T-cell (primary cell): ENCODE measurements at places on chromosomes 6 and 20. TPM values are rescaled to one million over a fixed set of nuclear protein-coding genes. Genes with fewer than 3 reads are reported as not detected.

Gene DEFB126
- not detected for total RNA-seq

- no peak for DNase-seq
Measured at GRCh38 chr6:65161661-65162060, 545.4 kb downstream of the EYS start.

Gene CRISP2
- not detected for total RNA-seq

Gene NNAT
- total RNA-seq, result not detected

Gene DAAM2
- total RNA-seq, result not detected

Gene MAK
- 0.26 TPM for total RNA-seq

DNA sequence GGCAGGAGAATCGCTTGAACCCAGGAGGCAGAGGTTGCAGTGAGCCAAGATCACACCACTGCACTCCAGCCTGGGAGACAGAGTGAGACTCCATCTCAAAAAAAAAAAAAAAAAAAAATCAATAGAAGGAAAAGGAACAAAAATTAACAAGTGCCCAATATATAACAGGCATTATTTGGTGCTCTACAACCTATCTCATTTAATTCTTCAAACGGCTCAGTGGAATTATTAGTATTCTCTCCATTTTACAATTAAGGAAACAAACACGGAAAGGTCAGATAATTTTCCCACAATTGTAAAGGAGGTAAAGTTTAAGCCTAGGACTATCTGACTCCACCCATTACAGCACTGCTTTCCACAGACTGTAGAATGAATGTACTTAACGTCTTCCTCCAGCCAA lies 19.8 kb downstream of the CCNC start:
- DNase-seq, result no peak

DNA sequence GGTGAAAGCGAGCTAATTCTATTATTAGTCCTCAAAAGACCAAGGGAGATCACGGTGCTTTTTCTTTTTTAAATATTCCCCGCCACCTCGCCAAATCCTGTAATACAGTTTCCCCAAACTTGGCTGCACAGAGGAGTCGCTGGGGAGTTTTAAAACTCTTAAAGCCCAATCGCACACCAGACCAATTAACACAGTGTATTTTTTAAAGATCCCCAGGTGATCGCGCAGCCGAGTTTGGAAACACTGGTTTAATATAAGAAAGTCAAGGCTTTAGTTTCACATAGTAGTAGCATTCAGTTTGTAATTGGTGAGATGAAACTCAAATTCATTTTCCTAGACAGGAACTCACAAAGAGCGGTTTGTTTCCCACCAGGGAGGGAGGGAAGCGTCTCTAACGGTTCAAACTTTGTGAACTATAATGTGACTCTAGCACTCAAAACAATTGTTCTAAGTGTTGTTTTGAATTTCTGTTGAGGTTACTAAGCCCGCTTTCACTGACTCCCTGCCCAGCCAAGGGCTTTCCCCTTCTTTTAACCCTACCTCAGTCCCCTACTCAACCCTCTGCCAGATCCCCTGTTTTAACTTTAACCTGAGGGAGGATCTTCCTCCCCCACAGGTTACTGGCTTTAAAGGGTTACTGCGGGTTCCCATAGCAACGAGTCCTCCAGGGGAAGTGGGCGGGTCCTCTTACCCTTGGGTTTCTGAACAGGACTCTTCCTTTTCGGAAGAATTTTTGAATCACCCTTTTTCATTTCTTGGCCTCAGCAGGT lies 25.7 kb upstream of the BTBD3 start:
- DNase-seq, result no peak

DNA sequence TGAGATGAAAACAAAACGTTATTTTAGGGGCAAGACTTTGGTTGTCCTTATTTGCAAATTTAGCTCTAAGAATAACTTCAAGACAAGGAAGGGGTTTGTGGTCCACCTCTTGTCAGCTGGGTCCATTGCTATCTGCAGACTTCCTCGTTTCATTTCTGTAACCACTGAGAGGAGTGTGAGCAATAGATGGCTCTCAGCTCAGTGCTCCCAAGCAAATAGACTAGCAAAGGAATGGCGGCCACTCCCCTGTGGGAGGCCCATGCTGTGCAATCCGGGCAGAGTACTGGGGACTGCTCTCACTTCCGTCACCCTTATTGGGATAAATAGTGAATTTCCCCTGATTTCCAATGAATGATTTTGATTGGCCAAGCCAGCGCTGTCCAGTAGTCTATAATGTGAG lies 176.6 kb downstream of the ZDHHC14 start:
- no peak for DNase-seq

GRCh38 chr6:37187321-37188022 lies 17.5 kb downstream of the PIM1 start:
- DNase-seq, result no peak

Gene DDO
- total RNA-seq, result not detected

DNA sequence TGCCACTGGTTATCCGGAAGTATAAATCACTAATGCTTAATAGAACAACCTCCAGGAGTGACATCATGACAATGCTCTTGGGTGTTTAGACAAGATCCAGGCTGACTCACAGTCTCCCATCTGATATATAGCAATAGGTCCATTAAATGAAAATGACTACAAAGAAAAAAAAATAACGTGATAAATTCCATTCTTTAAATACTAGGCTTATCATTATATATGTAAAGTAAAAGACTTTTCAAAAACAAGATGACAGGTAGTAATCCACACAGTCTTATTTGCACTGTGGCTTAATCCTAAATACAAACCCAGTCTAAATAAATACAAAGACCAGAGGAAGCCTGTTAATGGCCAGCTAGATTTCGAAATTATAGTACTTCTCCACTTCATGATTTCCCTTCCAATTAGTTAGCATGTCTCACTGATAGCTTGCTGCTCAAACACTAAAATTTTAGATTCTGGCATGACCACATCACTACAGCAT lies 149.1 kb upstream of the BEND3 start:
- no peak for DNase-seq

Gene RSPO3
- not detected for total RNA-seq

- DNase-seq, result no peak
Measured at GRCh38 chr20:40489886-40490285, 199.2 kb downstream of the MAFB start.

Gene GUCA1A
- total RNA-seq, result not detected

GRCh38 chr6:130518588-130518987 lies 152.8 kb downstream of the TMEM200A start:
- no peak for DNase-seq

- no peak for DNase-seq
Measured at GRCh38 chr6:99602520-99603420, 3.9 kb upstream of the PRDM13 start.

DNA sequence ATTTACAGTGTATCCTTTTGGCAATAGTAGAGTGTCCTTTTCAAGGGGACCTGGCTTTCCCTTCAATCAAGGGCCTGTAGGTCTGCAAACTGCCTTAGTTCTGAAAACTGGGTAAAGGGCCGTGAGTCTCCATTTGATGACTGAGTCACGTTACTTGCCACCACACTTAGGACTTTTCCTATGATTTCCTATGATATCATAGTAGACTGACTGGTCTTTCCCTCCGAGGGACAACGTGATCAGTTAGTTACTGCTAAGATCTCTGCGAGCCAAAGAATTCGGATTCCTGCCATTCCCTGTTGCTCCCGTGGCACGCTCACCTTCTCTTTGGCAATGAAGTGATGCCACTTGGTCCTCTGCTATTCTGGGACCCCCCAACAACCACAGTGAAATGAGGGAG lies 8.4 kb downstream of the ZNF831 start:
- no peak for DNase-seq

GRCh38 chr6:113585246-113585645 lies 271.9 kb upstream of the MARCKS start:
- DNase-seq, result no peak

DNA sequence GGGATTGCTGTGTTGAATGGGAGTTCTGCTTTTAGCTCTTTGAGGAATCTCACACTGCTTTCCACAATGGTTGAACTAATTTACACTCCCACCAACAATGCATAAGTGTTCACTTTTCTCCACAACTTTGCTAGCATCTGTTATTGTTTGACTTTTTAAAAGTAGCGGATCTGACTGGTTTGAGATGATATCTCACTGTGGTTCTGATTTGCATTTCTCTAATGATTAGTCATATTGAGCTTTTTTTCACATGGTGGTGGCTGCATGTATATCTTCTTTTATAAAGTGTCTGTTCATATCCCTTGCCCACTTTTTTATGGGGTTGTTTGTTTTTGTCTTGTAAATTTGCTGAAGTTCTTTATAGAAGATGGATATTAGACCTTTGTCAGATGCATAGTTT lies 588.3 kb upstream of the ADGRB3 start:
- DNase-seq, result no peak

Gene ZBTB46
- total RNA-seq, result 0.62 TPM

- no peak for DNase-seq
Measured at GRCh38 chr20:20737158-20737557, 24.7 kb upstream of the RALGAPA2 start.

GRCh38 chr6:42532038-42532669 lies 31.7 kb upstream of the UBR2 start:
- no peak for DNase-seq

GRCh38 chr6:106799031-106799894 lies 169.9 kb downstream of the QRSL1 start:
- no peak for DNase-seq
